ENCODE measurements at places on chromosomes 4 and X. TPM values are rescaled to one million over a fixed set of nuclear protein-coding genes. Genes with fewer than 3 reads are reported as not detected.

DNA sequence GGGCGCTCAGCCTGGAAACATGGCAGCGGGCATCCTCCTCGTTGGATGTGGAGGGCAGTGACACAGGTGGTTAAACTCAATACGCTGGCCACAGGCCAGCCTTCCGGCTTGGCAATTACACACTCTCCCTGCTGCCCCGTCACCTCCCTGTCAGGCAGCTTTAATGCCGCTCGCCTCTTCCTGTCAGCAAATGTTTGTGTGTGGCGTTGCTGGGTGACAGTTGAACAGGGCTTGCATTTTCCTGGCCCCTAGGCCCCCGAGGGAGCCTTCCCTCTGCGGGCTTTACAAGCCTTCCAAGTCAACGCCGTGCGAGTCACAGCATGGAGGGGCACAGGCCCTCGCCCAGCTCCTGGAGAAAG lies 620.0 kb downstream of the BCOR start:
- no peak for ATAC-seq

GLRA3 gene
- total RNA-seq = 3.9 TPM

SATL1 gene
- total RNA-seq = 1.6 TPM

- no peak for ATAC-seq
Measured at GRCh38 chrX:74295101-74295500, 8.9 kb upstream of the ZCCHC13 start.

PNMA6F gene
- 0.29 TPM for total RNA-seq

GRCh38 chr4:158895797-158896576 lies 127.2 kb downstream of the FNIP2 start:
- ATAC-seq = no peak

DNA sequence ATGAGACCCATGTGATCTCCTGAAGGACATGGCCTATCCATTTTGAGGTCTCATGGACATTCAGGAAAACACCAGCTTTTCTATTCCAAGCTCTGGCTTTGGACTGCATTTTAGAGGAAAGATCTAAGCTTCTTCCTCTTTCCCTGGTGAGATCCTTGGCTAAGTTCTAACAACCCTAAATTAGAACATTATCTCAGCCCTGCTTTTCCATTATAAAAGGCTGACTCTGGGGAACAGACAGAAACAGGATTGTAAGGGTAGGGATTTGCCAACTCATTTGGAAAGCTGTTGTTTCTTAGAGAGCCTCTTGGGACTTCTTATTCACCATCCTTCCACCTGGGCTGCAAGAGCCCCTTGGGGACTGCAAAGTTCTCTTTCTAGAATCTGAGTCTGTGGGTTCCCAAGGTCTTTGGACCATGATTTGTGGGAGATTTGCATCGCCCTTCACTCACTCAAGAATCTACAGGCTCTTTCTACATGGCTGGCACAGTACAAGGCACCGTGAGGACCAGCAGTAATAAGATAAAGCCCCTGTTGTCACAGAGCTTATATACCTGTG lies 146.9 kb downstream of the FNIP2 start:
- ATAC-seq = no peak

DNA sequence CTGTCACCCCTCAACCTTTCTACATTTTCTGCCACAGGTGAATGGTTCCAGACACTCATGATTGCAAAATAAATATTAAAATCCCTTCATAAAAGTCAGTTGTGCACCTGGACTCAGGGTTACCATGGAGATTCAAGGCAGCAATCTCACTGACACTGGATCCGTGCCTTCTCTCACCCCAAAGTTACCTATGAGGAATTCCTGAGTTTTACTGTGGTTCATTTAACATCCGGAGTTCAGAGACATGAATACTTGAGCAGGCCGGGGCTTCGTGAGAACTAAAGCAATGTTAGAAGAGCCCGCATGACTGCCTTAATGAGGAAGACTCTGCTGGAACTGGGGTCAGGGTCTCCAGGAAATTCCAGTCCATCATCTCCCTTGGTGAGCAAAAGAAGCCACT lies 12.5 kb upstream of the CLNK start:
- no peak for ATAC-seq

- ATAC-seq = no peak
Measured at GRCh38 chrX:63128509-63128908, 222.6 kb downstream of the SPIN4 start.

DNA sequence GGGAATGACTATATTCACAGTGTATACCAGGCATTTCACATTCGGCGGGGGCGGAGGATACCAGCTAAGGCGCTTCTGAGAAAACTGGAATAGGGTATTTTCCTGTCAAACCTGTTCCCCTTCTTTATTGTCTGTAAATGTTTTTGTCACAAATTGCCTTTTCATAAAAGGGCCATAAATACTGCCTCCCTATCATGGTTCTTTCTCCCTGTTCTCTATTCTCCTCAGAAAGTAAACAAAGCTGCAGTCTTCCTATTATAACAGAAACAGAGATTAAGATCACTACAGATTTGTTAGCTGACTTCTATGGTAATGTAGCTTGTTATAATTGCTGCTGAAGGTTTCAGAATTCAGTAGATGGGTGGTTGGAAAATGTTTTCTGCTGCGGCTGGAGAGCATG lies 32.2 kb downstream of the MID2 start:
- ATAC-seq = no peak

NAP1L5 gene
- total RNA-seq = 43.9 TPM

UGT2B15 gene
- not detected for total RNA-seq

DNA sequence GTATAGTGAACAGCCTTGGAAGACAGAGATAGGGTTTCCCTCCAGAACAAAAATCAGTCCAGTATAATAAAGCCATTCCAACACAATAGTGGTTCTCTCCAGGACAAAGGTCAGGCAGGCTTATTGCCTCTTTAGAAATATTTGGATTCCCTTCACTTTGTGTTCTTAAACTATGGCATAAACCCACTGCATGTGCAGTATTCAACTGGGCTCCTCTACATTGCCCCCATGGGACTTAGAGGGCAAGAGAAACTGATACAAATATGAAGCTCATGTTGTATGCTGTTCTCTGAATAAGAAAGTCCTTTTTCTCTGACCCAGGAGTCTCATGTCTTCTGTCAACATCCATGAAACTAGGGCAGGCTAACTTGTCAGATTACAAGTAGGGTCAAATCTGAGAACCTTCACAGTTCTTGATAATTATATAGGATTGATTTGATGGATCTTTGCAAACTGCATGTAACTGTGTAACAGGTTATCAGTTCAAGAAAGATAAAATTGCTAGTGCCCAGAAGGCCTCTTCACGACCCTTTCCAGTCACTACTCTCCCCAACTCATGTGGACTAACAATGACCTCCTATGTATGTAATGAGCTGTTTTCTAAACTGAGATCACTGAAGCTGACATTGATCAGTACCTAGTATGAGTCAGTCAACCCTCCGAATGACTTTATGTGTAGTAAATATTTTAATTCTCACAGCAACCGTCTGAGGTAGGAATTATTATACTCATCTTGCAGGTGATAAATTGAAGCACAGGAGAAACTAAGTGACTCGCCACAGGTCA lies 31.9 kb upstream of the FAM9C start:
- ATAC-seq = no peak

CLNK gene
- 0.07 TPM for total RNA-seq

GRCh38 chr4:31089815-31090214 lies 369.6 kb downstream of the PCDH7 start:
- no peak for ATAC-seq

DNA sequence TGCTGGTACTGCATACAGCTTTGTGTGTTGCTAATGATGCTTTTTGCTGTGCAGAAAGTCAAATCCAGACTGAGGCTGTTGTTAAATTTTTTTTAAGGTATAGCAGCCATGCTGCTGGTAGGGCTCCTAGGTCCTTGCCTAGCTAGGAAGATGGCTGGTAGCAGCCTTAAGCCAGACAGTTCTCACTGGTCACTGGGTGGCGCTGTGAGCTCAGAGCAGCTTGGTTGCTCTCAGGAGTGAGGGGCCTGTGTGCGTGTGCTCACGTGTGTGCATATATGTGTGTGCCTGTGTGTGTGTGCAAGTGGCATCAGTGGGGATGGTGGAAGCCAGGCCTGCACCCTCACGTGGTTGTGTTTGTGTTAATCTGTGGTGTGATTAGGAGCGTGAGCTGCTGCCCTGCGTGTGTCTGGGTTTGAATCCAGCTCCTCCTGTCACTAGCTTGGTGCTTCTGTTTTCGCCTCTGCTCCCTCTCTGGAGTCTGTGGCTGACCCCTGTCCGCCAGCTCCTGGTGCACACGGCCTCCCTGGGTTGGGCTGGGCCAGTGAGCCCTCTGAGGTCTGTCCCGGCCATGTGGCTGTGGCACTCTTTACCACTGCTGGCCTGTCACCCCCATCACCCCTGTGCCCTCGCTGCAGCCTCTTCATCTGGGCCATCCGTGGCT lies 46.1 kb downstream of the SORCS2 start:
- no peak for ATAC-seq

DNA sequence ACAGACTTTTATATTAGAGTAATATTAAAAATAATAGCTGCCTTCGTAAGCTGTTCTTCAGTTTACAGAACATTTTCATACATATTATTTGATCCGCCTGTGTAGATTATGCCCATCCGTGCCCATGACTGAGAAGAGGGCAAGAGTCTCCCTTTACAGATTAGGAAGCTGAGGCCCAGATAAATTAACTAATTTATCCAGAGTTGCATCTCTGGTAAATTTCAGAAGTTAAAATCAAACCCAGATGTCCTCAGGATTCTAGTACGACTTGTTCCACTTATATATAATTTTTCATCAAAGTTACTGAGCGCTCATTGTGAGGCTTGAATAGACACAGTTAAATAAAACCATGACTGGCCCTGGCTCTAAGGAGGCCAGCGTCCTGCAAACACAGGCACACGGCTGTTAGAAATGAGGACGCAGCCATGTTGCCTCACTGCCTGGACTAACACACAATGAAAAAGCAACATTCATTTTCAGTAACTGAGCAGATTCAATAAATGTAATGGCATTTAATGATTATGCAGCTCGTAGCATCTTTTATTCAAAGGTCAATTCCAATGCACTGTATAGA lies 148.0 kb downstream of the TENM3 start:
- ATAC-seq = no peak

TRMT2B gene
- 5.7 TPM for total RNA-seq

DNA sequence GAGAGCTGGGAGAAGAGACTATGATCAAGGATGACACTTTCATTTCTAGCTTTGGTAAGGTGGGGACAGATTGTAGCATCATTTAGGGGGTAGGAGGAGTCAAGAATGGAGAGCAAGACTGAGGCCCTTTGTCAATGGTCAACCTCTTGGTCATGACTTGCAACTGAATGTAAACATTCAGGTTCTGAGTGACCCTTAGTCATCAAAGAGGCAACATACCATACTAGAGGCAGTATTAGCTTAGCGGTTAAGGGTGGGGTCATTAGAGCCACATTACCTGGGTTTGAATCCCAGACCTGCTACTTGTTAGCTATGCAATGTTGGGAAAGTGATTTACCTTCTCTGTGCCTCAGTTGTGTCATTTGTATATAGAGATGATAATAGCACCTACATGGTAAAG lies 76.5 kb downstream of the MED28 start:
- ATAC-seq = no peak

DNA sequence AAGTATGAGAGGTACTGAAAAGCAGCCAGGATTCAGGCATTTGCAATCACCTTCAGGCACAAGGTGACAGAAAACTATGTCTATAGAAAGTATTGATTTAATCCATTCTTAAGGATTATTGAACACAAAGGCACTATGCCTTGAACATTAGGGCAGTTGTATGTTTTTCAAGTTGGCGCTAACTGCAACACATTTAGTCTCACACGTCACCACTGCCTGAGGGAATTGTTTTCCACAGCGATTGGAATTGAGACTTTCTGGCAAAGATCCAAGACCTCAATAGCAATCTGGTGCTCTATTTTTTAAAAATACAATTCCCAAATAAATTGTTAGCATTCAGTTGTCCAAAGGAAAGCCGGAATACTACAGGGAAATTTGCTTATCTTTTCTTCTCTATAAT lies 52.7 kb upstream of the FTHL17 start:
- ATAC-seq = no peak

- ATAC-seq = no peak
Measured at GRCh38 chrX:153903238-153903980, 1.1 kb upstream of the AVPR2 start.

- ATAC-seq = no peak
Measured at GRCh38 chrX:10352536-10352935, 195.8 kb downstream of the CLCN4 start.

GRCh38 chrX:41707218-41707617 lies 16.8 kb upstream of the GPR82 start:
- no peak for ATAC-seq

- ATAC-seq = peak; percentile 32
Measured at GRCh38 chr4:186854256-186854655, 130.6 kb upstream of the FAT1 start.

HPRT1 gene
- 22.3 TPM for total RNA-seq

DNA sequence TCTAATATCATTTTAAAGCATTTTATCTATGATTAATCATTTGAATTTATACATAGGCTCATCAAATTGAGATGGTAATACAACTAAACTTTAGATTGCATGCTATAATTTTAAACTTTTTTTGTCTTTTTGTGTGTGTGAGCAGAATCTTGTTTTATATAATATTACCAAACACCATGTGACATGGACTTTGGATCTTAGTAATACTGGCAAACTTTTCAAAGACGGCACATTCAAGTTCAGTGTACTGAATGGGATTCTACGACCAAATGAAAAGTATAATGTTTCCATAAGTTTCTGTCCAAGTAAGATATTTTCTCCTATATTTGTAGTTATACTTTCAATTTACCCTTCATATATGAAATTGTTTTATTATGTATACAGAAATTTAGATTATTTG lies 116.0 kb downstream of the CFAP47 start:
- ATAC-seq = no peak

DNA sequence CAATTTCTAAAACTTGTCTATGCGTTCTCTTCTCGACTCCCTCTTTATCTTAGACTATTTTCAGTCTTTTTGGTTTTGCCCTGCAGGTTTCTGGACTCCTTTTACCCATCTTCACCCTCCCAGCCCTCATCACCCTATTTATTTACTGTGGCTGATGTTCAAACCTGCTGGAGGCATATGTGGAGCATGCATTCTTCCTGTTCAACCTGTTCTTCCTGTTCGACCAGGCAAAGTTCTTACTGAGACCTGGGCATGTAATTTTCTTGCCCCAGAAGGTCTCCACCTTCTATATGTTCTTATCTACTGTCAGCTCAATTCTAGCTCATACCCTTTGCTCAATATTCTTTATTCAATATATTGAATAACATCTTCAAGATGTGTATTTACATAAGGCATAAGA lies 69.4 kb upstream of the AGA start:
- no peak for ATAC-seq

CTAG1B gene
- total RNA-seq = not detected

- no peak for ATAC-seq
Measured at GRCh38 chrX:25389266-25389665, 373.5 kb upstream of the ARX start.

Data from motor neuron (in vitro differentiated cells).